ENCODE measurements at places on chromosomes 2 and 18.

- no peak for DNase-seq
Measured at GRCh38 chr2:111647359-111647758, 236.6 kb downstream of the ANAPC1 start.

GRCh38 chr2:235500761-235501672 is 7.2 kb downstream of the AGAP1 start:
- no peak for DNase-seq

- no peak for DNase-seq
Measured at GRCh38 chr18:74840492-74841167, 243.0 kb downstream of the ZNF407 start.

DNA sequence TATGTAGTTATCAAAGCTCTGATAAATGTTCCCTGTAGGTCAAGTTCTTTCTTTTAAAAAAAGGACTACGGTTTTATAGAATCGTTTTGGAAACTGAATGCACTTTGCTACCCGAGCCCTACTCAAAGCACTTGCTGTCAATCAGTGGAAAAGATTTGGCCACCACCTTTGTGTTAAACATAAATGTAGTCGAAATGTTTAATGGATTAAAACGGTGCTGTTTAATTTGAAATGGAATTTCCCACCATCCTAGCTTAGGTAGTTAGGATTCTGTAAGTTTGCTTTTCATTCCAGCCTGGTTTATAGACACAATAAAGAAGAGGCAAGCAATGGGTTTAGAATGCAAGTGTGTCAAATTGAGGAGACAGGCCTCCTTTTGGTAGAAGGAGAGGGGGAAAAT is 69.4 kb upstream of the MMADHC start:
- no peak for DNase-seq

DNA sequence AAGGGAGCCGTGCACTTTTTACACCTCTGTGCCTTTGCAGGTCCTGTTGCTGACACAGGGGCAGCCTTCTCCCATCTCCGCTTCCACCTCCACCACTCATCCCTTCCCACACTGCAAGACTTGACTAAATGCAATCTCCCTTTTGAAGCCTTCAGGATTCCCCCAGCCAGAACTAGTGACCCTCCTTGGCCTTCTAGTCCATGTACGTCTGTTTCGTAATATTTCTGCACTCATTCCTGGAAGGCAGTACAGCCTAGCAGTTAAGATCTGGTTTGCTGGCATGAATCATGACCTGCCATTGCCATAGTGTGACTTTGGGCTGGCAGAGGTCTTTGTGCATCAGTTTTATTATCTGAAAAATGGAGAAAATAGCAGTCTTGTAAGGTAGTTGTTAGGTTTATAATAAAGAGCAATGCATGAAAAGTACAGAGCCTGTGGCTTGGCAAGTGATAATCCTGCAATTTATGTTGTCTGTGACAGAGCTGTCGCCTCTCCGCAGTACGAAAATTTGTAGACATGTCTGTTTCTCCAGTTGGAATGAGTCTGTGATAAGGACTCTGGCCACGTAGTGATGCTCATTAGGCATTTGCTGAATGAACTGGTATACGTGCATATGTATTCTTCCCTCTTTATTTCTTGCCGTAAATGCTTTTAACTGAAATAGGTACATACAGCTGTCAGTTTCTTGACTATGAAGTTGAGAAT is 36.7 kb downstream of the NCK2 start:
- DNase-seq: no peak

All from cortex of kidney (tissue), 1 donor.